Temporal lobe (tissue), 4 donors: ENCODE measurements at places on chromosomes 6 and 20. TPM values are rescaled to one million over a fixed set of nuclear protein-coding genes. Genes with fewer than 3 reads are reported as not detected.

Gene MRAP2
- 2.5 TPM for total RNA-seq

Gene METTL24
- total RNA-seq: 0.98 TPM

Gene CNBD2
- total RNA-seq: 3.9 TPM

Gene ECI2
- total RNA-seq: 18.9 TPM

Gene ZSCAN26
- total RNA-seq: 28.0 TPM

Gene IRF4
- under 0.01 TPM for total RNA-seq

Gene HCRTR2
- total RNA-seq: 13.3 TPM

Gene BTN1A1
- not detected for total RNA-seq

Gene RIMS4
- 46.0 TPM for total RNA-seq

Gene CPXM1
- 10.1 TPM for total RNA-seq

Gene RSPO3
- 34.4 TPM for total RNA-seq

Gene MUCL3
- total RNA-seq: not detected

Gene HAO1
- total RNA-seq: not detected

Gene CCM2L
- total RNA-seq: 2.2 TPM

Gene TBXT
- not detected for total RNA-seq

Gene GABRR1
- not detected for total RNA-seq

Gene WFDC5
- not detected for total RNA-seq

Gene PIM1
- 13.5 TPM for total RNA-seq

Gene DEF6
- total RNA-seq: 0.49 TPM

Gene CSE1L
- 129 TPM for total RNA-seq

Gene MDFI
- total RNA-seq: 8.4 TPM

Gene ATP6V1G2
- total RNA-seq: 57.5 TPM

Gene TPD52L1
- total RNA-seq: 3.4 TPM

Gene GJA1
- total RNA-seq: 53.6 TPM

Gene IDH3B
- total RNA-seq: 62.2 TPM

Gene ASIP
- total RNA-seq: not detected

Gene HLA-DOA
- 0.25 TPM for total RNA-seq

Gene POM121L2
- total RNA-seq: not detected

Gene C4B
- 14.5 TPM for total RNA-seq

Gene TINAG
- total RNA-seq: 0.25 TPM

Gene CFB
- total RNA-seq: 0.49 TPM

Gene ATP9A
- total RNA-seq: 242 TPM

Gene BPIFB4
- total RNA-seq: not detected

Gene EYA4
- total RNA-seq: 0.25 TPM

Gene EBF4
- 10.6 TPM for total RNA-seq

Gene MAP1LC3A
- total RNA-seq: 49.2 TPM

Gene UST
- total RNA-seq: 30.0 TPM

Gene LPA
- total RNA-seq: 0.25 TPM

Gene HLA-DRB1
- total RNA-seq: 1.7 TPM
